ENCODE measurements at places on chromosomes 2 and 18. TPM values are rescaled to one million over a fixed set of nuclear protein-coding genes. Genes with fewer than 3 reads are reported as not detected.

The FIGN gene
- total RNA-seq: 1.2 TPM

The KCNIP3 gene
- total RNA-seq: 2.9 TPM

The MARCHF4 gene
- total RNA-seq: 1.5 TPM

The EHD3 gene
- total RNA-seq: 34.6 TPM

The CEBPZOS gene
- total RNA-seq: 21.8 TPM

The EIF5B gene
- total RNA-seq: 31.6 TPM

The ERICH2 gene
- not detected for total RNA-seq

The INPP5D gene
- 0.15 TPM for total RNA-seq

The APCDD1 gene
- total RNA-seq: 4.5 TPM

The BCS1L gene
- 32.3 TPM for total RNA-seq

The TWIST2 gene
- 297 TPM for total RNA-seq

The ALKAL2 gene
- total RNA-seq: not detected

The GALR1 gene
- total RNA-seq: not detected

The CPO gene
- total RNA-seq: 0.17 TPM

The DSC2 gene
- total RNA-seq: not detected

The NIFK gene
- total RNA-seq: 33.5 TPM

The XIRP2 gene
- total RNA-seq: not detected

The C2orf66 gene
- total RNA-seq: 0.17 TPM

The DPP10 gene
- total RNA-seq: not detected

The VWA3B gene
- not detected for total RNA-seq

The OSBPL6 gene
- total RNA-seq: 2.2 TPM

The DOK1 gene
- total RNA-seq: 27.3 TPM

The SPATS2L gene
- total RNA-seq: 102 TPM

The HAAO gene
- 6.3 TPM for total RNA-seq

The TRABD2A gene
- total RNA-seq: 17.5 TPM

The PROC gene
- not detected for total RNA-seq

The CENPA gene
- 21.4 TPM for total RNA-seq

The SLC66A2 gene
- total RNA-seq: 64.3 TPM

The COLEC12 gene
- total RNA-seq: 122 TPM

The ALPI gene
- not detected for total RNA-seq

The EIF2B4 gene
- total RNA-seq: 30.4 TPM

The HOXD3 gene
- total RNA-seq: 0.29 TPM

The SCYGR4 gene
- not detected for total RNA-seq

The ZNF892 gene
- 7.9 TPM for total RNA-seq

The ZNF396 gene
- 3.0 TPM for total RNA-seq

The ZSWIM2 gene
- not detected for total RNA-seq

The C2orf92 gene
- 1.3 TPM for total RNA-seq

The NMUR1 gene
- total RNA-seq: 0.17 TPM

The KYNU gene
- total RNA-seq: 1.2 TPM

The FRZB gene
- total RNA-seq: 0.44 TPM

The ADGRF3 gene
- total RNA-seq: not detected

The SETBP1 gene
- total RNA-seq: 3.6 TPM

The MPV17 gene
- total RNA-seq: 117 TPM

Measured in smooth muscle cell of trachea (primary cell).